ENCODE measurements at places on chromosomes 7 and 10. TPM values are rescaled to one million over a fixed set of nuclear protein-coding genes. Genes with fewer than 3 reads are reported as not detected.

The IQCE gene
- 12.2 TPM for total RNA-seq

The LIPJ gene
- total RNA-seq, result not detected

The OPN4 gene
- total RNA-seq, result not detected

The GPR85 gene
- total RNA-seq, result not detected

The CLEC5A gene
- total RNA-seq, result not detected

The GNGT1 gene
- not detected for total RNA-seq

The LOXL4 gene
- 1.6 TPM for total RNA-seq

The SLC16A9 gene
- total RNA-seq, result 0.07 TPM

The ALOX5 gene
- 0.40 TPM for total RNA-seq

The PALD1 gene
- 6.7 TPM for total RNA-seq

The CYP2C19 gene
- total RNA-seq, result not detected
